Sigmoid colon (tissue), 7 donors: ENCODE measurements at places on chromosomes 5 and 9.

DNA sequence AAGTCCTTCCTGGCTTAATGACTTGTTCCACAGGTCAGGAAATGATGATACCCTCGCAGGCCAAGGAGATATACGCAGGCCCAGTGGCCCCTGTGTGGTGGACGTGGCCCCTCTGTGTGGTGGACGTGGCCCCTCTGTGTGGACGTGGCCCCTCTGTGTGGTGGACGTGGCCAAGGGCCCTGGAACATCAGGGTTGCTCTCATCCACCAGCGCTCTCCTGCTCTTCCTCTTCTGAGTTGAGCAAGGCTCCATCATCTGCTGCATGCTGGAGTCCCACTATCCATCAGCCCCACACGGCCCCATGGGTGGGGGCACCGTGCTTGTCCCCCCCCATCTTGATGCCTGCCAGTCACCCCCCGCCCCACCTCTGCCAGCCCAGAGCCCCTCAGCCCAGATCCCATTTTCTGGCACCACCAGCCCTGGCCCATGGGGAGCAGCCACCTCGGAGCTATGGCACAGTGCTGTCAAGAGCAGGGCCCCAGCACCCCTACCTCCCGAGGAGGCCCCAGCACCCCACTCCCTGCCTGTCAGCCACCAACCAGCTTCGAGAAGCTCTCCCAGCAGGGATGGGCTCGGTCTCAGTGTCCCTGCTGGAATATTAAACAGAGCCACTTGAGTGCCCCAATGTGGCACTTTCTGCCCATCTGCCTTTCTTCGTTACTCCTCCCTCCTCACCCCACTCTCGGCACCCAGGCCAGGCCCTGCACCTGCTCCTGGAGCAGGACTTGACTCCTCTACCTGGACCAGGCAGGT, 8.1 kb downstream of the LRRC14B start:
- no peak for DNase-seq

DNA sequence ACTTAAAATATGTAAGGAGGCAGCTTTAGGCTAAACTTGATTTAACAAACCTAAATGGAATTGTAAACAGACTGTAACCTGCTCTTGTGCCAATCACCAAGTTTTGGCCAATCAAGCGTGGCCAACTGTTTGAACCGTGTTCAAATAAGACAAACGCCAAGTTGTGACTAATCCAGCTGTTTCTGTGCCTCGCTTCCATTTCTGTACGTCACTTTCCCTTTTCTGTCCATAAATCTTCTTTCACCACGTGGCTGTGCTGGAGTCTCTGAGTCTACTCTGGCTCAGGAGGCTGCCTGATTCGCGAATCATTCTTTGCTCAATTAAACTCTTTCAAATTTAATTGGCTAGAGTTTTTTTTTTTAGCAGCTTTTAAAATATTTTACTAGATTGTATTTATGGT, 71.3 kb downstream of the LIX1 start:
- DNase-seq: peak; percentile 83

- DNase-seq: peak; percentile 75
These were observed 576 bp downstream of the KIAA1958 start for GRCh38 chr9:112487008-112487798.

GRCh38 chr5:141488591-141489561, at the start of gene PCDHGC5:
TSS of gene PCDHGC5 (plus strand) at chr5:141489081. CDS start at chr5:141489241, 160 bp downstream.
- no peak for DNase-seq

DNA sequence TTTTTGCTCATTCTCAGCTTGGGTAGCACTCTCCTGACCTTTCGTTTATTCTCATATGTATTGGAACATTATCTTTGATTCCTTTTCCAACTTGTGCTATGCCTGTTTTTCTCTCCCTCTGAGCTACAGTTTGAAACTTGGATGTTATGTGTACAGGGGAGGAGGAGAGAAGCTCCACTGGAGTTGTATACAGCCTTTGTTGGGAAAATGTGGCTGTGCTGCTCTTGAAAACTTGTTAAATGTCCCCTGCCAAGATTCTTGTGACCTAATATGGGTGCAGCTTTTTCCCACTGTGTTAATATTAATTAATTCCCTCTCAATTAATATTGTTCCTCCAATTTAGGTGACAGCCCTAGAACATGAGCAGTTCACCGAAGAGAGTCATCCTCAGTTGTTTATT, 235.4 kb downstream of the AOPEP start:
- DNase-seq: no peak
